CD4-positive, alpha-beta memory T cell (primary cell): ENCODE measurements at places on chromosomes 7 and 10.

DNA sequence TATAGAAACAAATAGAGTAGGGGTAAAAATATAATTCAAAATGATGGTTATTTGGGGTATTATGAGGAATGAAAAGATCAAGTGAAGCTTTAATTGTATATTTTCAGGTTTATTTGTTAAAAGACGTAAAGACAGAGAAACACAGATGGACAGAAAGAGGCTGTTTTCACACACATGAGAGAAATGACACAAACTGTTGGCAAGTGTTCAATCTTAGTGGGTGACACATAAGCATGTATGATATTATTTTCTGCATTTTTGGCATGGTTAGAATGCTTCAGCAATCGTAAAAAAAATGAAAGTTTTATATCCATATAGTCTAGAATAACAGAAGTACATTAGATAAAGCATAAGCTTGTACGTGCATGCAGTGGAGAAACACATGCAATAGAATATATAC, 464.4 kb upstream of the AKR1E2 start:
- no peak for DNase-seq

GRCh38 chr7:45982132-45982531, 61.1 kb upstream of the IGFBP3 start:
- DNase-seq = no peak

- no peak for DNase-seq
These were observed 40.1 kb downstream of the PFKP start for GRCh38 chr10:3107426-3107961.

GRCh38 chr7:39071116-39071515, 93.4 kb downstream of the POU6F2 start:
- no peak for DNase-seq

DNA sequence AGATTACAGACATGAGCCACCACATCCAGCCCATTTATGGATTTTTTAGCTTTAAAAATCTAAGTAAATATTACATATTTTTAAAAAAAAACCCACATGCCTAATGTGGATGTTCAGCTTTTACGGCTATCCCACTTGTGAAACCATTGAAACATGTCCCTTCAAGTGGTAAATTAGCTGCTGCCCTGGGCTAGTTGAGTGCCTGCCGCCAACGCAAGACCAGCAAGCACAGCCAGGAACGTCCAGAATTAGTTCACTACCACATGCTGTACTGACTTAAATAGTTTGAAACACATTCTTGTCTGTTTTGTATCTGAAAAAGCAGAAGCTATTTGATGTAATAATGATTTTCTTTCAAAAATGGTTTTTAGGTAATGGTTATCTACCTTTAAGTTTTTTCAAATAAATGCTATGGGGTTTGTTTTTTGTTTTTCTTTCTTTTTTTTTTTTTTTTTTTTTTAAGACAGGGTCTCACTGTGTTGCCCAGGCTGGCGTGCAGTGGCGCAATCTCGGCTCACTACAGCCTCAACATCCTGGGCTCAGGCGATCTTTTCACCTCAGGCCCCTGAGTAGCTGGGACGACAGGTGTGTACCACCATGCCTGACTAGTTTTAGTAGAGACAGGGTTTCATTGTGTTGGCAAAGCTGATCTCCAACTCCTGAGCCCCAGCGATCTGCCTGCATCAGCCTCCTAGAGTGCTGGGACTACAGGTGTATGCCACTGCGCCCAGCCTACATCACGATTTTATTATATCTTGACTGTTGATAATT, 57.0 kb downstream of the KLRG2 start:
- DNase-seq = no peak
